ENCODE measurements at places on chromosomes 12 and 14.

DNA sequence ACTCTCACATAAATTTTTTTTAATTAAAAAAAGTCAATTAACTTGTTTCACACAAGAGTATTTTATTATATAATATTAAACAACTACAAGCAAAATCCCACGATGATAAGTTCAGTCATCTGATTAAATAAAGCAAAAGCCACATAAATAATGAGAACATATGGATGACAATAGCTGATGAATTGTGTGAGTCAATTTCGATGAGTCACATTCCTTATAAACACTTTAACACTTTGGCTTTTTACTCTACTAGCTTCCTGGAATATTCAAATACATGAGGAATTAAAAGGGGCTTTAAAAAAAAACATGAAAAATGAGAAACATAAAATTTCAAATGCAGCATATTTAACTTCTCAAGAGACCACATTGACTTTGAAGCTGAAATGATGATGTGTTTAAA lies 95.3 kb downstream of the BCAT1 start:
- DNase-seq: no peak

- DNase-seq: no peak
These were observed 1.5 kb upstream of the KTN1 start for GRCh38 chr14:55578511-55578910.

- no peak for DNase-seq
These were observed 11.2 kb upstream of the GRIN2B start for GRCh38 chr12:13992585-13992984.

DNA sequence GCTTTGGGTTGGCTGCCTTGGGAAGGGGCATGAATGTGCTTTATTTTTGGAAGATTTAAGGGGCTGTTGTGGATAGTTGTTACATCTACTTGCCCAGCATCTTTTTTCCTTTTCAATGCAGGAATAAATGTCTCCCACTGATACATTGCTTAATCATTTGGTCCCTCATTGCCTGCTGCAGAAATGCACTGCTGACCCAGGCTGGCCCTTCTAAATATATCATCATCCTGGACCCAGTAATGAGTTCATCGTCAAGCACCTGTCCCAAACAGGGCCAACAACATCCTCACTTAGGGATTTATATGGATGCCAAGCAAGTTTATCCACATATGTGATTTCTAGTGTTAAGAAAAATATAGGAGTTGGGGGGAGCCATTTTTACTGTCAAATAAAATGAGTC lies 67.2 kb downstream of the ASCL1 start:
- DNase-seq: no peak

DNA sequence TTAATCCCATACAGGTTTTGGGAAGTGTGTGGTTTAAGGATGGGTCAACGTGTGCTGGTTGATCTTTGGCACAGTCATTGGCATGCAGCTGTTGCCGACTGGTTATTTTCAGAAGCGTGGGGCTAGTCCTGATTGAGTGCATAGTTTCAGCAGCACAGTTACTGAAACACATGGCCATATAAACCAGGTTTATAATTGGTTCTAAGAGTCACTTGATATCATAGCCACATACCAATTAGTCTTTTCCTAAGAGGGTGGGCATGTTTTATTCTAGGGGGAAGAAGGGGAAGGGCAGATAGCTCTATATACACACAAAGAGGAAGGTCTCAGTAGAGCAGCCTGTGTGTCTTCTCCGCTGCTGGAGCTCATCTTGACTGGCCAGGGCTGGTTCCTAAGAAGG lies 11.0 kb upstream of the RPS6KL1 start:
- DNase-seq: no peak

GRCh38 chr12:2775431-2775830 lies 19.3 kb upstream of the FKBP4 start:
- DNase-seq: no peak

DNA sequence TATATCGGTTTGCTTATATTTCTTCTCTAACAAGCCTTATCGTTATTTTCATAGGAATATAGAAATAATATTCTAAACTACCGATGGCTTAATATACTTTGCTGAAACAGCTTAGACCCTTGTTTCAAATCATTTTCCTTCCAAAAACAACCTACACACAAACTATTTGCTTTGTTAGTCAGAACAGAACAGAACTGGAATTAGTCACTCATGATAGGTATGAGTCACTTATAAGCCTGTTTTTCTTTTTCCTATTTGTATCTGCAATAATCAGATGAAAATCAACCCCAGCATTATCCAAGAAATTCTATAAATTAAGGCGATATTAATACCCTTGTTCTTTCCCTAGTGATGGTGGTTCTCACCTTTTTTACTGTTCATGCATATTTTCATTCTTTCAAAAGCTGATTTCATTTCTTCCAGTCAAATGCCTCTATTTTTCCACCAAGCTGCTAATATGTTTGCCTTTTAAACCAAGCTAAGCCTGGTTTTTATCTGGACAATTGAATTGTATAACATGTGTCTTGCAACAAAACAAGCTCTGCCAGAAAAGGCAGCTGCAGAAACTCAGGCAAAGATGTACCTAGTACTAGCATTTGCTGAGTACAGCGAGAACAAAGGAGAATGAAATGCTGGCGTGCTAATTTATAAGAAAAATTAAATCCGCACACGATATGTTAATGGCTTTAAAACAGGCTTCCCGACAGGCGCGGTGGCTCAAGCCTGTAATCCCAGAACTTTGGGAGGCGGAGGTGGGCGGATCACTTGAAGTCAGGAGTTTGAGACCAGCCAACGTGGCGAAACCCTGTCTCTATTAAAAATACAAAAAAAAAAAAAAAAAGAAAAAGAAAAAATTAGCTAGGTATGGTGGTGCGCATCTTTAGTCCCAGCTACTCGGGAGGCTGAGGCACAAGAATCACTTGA lies 1418.2 kb downstream of the AACS start:
- DNase-seq: no peak

DNA sequence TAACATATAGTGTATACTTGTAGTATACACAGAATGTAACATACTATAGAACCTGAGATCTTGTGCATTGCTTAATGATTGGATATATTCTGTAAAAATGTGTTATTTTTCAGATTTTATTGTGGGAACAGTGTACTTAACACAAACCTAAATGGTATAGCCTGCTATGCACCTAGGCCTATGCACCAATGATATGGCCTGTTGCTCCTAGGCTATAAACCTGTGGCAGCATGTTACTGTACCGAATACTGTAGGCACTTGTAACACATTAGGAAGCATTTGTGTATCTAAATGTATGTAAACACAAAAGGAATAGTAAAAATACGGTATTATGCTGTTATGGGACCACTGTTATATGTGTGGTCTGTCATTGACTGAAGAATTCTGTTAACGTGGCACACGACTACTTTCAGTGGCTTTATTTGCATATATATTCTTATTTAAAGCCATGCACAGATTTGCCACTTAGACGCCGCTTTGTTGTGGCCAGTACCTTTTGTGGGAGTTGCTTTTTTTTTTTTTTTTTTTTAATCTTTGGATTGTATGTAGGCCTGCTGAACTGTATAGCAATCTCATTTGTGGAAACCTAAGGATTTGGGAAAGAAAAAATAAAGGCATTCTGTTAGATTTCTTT lies 7.4 kb downstream of the PAPOLA start:
- DNase-seq: no peak

DNA sequence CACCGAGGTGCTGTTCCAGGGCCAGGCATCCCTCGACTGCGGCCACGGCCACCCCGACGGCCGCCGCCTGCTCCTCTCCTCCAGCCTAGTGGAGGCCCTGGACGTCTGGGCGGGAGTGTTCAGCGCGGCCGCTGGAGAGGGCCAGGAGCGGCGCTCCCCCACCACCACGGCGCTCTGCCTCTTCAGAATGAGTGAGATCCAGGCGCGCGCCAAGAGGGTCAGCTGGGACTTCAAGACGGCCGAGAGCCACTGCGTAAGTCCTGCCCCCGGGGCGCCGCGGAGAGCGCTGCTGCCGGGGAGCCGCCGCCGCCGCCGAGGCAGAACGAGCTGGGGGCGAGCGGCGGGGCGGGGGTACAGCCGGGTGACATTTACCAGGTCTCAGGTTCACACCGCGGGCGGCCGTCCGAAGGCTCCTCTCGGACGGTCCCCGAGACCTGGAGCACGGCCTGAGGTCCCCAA lies 1.4 kb downstream of the PLXNC1 start:
- DNase-seq: peak; percentile 40

- DNase-seq: no peak
These were observed 390.1 kb upstream of the PDE3A start for GRCh38 chr12:19978193-19978592.

- no peak for DNase-seq
These were observed 425.2 kb downstream of the GALC start for GRCh38 chr14:87567618-87568295.

- no peak for DNase-seq
These were observed 156.0 kb upstream of the PLEKHG7 start for GRCh38 chr12:92546635-92547348.

- no peak for DNase-seq
These were observed 35.8 kb upstream of the SINHCAF start for GRCh38 chr12:31361730-31362114.

GRCh38 chr14:93044121-93044520 lies 71.6 kb downstream of the ITPK1 start:
- no peak for DNase-seq

DNA sequence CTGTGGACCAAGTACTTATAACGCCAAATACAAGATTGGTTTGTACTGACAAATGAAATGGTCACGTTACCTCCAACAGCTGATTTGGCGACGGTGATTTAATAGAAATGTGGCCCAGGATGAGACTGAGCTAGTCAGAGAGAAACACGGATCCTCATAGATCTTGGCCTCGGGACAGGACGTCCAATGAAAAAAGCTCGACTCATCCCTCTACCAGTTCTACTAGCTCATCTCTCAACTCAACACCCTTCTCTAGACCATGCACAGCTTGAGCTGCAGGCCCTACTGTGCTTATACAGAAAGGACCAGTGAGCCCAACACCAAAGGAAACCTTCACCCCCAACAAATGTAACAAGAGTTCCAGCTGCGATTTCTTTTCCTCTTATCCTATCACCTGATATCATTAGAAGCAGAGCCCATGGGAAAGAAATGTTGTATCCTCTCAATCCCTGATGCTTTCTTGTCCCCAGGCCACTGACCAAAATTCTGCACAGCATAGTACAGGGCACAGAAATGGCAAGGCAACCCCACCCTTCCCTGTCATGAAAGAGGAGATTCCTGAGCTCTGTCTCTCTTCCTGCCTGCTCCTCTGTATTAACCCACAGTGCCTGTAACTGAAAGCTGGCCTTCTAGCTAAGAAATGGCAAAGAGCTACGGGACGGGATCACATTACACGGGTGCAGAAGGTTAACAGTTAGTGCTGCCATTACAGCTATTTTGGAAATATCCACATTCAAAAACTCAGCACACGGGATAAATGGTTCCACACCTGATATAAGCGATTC lies 39.2 kb downstream of the DICER1 start:
- DNase-seq: no peak

DNA sequence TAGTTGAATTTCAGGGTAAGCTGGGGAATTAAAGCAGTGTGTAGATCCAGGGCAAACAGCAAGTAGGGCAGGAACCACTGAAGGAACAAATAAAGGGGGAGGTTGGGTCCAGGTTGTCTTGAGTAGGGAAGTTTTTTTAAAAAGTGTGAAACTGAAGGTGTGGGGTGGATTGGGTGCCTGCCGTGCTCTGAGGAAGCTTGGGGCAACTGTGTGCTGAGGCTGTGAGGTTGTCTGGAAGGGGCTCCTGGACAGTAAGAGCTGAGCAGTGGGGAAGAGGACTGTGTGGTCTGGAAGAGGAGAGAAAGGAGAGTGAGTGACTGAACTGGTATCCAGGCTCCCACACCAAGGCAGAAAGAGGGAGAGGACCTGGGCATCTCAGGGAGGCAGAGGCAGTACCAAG lies 10.9 kb upstream of the GPR162 start:
- no peak for DNase-seq

DNA sequence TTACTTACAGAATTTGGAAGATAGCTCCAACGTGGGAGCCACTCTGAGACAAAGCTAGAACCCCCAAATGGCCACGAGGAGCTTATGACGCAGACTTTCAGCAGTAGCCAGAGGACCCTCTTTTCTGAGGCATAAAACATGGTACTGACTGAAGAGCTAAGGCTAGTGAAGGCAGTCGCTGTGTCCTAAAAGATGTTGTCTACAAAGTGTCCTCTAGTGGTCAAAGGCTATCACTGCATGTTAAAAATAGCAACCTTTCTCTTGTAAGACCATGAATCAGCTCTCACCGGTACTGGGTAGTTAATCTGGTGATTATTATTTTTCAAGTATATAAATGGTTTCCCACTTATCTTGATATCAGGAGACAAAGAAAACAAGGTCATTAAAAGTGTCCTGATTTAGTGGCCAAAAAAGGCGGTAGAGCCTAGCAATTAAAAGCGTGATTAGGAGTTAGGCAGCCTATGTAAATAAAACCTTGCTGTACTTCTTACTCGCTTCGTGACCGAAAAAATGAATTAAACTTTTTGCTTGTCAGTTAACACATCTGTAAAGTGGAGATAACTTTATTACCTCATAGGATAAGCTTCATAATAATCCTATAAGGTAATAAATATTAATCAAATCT lies 47.0 kb upstream of the LGR5 start:
- no peak for DNase-seq

DNA sequence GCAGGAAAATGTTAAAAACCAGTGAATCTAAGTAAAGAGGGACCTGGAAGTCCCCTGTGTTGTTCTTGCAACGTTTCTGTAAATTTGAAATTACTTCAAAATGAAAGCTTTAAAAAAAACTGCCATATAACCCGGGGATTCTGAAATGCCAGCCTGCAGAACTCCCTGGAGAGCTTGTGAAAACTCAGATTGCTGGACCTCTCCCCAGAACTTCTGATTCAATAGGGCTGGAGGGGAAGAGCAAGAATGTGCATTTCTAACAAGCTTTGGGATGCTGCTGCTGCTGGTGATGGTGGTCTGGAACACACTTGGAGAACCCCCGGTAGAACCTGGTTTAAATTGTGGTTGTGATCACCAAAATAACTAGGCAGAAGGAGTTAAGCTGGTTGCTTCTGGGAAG lies 300.0 kb upstream of the NOS1 start:
- DNase-seq: no peak

DNA sequence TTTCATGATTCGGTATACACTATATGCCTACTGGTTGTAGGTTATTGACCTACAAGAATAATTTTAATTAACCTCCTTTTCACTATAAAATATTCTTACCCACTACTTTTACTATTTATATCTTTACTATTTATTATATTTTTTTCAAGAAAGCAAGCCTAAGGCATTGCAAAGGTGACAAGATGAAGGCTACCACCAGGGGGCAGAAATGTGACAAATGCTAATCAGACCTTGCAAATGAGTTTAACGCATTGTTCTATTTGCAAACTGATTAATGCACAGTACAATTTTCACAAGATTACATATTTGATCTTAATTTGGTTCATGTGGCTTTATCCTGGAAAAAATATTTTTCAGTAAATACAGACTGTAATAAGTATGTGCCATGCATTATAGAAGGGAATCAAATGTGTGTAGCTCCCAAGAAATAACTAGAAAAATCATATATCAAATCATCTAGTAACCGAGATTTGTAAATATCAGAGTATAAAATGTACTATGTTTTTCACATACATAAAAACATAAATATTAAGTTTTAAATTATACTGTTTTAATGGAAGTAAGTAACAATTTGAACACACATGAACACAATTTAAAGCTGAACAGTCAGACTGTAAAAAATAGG lies 107.0 kb downstream of the ADAMTS20 start:
- DNase-seq: peak; percentile 28

GRCh38 chr14:20116748-20117147 lies 6.2 kb downstream of the OR4K17 start:
- no peak for DNase-seq
